ENCODE measurements at places on chromosomes 1 and 21.

DNA sequence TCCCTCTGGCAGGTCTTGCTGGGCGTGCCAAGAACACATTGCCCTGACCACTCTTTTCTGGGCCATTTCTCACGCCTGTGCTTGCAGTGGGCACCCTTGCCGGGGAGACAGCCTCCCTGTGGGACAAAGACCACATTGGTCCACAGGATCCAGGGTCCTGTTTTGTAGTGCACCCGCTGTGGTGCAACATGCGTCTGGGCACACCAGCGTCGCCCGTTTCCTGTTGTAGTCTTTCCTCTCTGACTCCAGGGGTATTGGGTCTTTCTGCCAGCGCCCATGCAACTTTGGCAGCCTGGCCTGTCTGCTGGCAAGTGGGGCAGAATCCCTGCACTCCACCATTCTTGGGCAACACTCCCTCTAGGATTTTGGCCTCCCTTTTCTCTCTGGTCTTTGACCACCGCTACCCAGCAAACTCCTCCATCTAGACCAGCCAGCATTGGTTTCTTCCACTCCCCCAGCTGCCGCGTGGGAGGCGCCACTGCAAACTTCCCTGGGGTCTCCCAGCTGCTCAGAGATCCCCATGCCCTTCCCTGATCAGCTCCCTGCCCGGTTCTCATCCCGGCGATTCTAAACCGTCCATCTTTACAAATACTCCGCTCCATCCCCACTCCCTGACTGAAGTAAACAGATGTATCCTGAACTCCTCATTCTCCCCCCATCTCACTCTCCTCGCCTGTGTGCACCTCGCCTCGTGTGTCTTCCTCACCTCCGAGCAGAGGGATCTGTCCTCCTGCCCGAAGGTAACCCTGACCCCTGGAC lies 1.2 kb upstream of the TPRG1L start:
- DNase-seq = no peak

DNA sequence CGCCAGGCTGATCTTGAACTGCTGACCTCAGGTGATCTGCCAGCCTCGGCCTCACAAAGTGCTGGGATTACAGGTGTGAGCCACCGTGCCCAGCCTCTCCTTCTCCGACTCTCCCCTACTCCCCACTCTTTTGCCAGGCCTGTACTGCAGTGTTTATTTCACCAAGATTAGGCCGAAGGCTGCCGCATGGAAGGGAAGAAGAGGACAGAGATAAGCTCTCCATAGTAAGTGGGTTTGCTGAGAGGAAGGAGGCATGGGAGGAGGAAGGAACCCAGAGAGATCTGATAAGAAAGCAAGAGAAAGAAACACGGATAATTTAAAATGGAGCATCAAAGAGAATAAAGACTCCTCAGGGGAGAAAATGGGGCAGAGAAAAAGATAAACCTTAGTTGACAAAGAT lies 8.7 kb downstream of the PTCH2 start:
- no peak for DNase-seq

DNA sequence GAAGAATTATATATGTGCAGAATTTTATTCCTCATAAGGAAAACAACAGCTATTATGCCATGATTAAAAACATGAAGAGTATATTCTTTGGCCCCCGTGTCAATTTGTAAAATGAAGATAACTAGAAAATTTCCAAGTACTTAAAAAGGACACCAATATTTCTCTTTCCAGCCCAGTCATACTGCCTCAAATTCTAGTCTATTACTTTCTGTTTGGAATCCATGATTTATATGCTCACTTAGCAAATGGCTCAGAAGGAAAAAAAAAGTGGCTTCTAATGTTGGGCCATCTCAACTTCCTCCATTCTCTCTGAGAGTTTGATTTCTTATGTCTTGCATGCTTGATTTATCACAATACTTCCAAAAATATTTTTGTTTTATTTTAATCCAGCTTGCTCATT lies 1431.1 kb downstream of the AMY1C start:
- no peak for DNase-seq

GRCh38 chr21:17195976-17196375 lies 316.9 kb upstream of the CXADR start:
- peak; percentile 97 for DNase-seq

- no peak for DNase-seq
These were observed 32.2 kb downstream of the QSOX1 start for GRCh38 chr1:180186831-180187230.

GRCh38 chr1:115329965-115330364 lies 8.1 kb downstream of the NGF start:
- DNase-seq = peak; percentile 45

DNA sequence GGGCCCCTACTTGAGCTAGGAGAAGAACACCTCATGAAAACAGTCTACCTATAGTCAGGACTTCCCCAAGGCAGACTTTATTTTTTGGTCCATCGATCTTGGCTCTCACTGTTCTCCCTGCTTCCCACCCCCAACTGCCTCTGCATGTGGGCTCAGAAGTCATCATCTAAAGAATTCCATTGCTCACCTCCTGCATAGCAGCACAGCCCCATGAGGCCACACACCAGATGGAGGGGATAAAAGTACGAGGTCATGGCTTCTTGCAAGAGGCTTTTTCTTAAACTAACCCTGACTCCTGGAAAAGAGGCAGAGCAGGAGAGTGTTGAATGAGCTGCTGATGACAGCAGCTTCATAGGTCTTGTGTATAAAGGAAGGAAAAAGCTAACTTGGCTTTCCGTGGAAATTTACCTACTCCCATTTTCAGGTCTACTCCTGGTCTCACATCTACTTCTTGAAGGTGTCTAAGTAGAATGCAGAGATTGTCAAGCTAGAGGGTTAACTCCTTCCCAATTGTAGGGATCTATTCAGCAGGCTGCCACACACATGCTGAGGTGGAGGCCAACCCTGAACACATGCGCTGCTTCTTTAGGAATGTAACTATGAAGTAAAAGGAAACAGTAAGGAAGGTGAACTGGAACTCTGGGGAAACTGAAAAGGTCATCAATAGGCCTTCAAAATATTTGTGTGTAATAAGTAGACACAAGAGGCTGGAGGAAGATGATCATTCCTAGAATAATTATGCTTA lies 18.7 kb downstream of the WNT2B start:
- no peak for DNase-seq

- peak; percentile 4 for DNase-seq
These were observed 62.2 kb upstream of the WLS start for GRCh38 chr1:68294367-68295066.

DNA sequence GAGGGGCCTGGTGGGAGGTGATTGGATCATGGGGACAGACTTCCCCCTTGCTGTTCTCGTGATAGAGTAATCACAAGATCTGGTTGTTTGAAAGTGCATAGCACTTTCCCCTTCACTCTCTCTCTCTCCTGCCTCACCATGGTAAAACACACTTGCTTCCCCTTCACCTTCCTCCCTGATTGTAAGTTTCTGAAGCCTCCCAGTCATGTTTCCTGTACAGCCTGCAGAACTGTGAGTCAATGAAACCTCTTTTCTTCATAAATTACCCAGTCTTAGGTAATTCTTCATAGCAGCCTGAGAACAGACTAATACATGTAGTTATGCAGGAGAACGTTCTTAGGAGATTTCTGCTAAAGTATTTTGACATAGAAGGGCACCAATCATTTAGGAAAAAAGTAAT lies 59.9 kb upstream of the FBXO28 start:
- no peak for DNase-seq

GRCh38 chr1:33353531-33353930 lies 32.6 kb upstream of the A3GALT2 start:
- DNase-seq = no peak

Data from muscle of leg (tissue), 16 donors.